Neural progenitor cell (in vitro differentiated cells): ENCODE measurements at places on chromosomes 7 and 10.

DNA sequence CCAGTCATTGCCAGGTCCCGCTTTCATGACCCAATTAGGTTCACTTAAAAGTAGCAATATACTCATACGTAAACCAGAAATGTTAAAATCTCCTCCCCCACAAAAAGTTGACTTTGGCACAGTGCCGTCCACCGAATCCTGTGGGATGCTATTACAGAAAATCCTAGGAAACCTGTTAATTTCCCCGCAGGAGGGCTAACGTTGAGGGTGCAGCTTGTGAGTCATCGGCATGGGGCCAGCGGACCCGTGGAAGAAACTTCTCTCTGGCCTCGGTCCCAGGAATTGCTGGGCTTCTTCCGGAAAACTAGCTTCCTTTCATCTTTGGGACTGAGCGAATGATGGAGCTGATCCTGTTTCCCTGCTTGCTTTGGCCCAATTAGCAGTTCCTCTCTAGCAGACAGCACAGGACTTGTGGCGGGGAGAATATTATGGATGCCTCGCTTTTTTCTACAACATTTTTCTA, 13.5 kb downstream of the CRYGN start:
- no peak overlapping the region for H3K27ac ChIP-seq
- no peaks in the 10 kb centered on the region for H3K36me3 ChIP-seq
- peaks cover 30% of the 10 kb centered on the region for H3K4me1 ChIP-seq
- DNase-seq: no peak

GRCh38 chr7:77991656-77992055, 193.1 kb downstream of the PHTF2 start:
- no peaks in the 10 kb centered on the region for H3K4me1 ChIP-seq
- no peak overlapping the region for H3K27ac ChIP-seq
- H3K27me3 ChIP-seq: no peaks in the 10 kb centered on the region
- no peak for DNase-seq
- no peaks in the 10 kb centered on the region for H3K36me3 ChIP-seq

DNA sequence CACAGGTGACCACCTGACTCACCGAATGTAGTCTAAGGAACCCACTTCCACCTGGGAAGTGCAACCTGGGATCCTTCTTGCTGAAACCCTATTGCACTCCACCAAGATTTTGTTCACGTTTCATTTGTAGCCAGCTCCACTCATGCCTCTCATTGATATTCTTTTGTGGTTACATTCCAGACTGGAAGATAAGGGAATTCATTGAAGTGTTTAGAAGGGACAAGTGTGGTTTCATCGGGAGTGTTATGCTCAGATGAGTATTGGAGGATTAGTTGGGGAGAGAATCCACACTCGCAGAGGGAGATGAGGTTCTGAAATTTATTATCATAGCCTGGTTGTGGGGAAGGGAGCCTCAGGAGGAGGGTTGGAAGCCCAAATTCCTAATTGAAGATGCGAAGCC, 320.4 kb downstream of the KCNMA1 start:
- H3K27ac ChIP-seq: no peak overlapping the region
- DNase-seq: no peak
- H3K36me3 ChIP-seq: no peaks in the 10 kb centered on the region
- H3K4me1 ChIP-seq: peaks cover 24% of the 10 kb centered on the region
- no peaks in the 10 kb centered on the region for H3K27me3 ChIP-seq

DNA sequence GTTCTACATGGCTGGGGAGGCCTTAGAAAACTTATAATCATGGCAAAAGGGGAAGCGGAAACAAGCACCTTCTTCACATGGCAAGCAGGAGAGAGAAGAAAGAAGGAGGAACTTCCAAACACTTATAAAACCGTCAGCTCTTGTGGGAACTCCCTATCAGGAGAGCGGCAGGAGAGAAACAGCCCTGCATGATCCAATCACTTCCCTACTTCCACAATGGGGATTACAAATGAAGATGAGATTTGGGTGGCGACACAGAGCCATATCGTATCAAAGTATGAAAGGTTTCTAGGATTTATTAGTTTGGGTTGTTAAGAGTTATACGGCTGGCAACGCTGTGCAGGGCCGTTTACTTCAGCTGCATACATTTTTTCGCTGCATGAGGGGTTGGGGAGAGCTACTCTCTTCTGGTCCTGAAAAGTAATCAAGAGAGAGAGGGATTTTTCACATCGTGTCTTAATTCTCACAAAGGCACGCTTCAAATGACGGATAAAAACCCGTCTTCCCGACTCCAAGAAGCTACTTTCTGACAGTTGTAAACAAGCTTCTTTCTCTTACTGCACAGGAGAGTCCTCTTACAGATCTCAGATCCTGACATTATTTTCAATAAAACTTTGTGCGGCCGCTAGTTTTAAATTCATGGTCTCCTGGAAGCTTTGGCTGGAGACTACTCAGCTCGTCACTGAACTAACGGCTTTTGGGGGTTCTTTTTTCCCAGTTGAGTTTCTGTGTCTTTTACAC, 751 bp upstream of the GTPBP10 start:
- peak; percentile 44 for DNase-seq
- H3K36me3 ChIP-seq: no peaks in the 10 kb centered on the region
- H3K27ac ChIP-seq: no peak overlapping the region
- H3K4me3 ChIP-seq: peak overlapping the region; percentile 77

- H3K36me3 ChIP-seq: peaks cover 13% of the 10 kb centered on the region
- H3K4me1 ChIP-seq: peaks cover 19% of the 10 kb centered on the region
- H3K27me3 ChIP-seq: no peaks in the 10 kb centered on the region
Observed at GRCh38 chr10:73247509-73248258, 629 bp upstream of the DNAJC9 start.

DNA sequence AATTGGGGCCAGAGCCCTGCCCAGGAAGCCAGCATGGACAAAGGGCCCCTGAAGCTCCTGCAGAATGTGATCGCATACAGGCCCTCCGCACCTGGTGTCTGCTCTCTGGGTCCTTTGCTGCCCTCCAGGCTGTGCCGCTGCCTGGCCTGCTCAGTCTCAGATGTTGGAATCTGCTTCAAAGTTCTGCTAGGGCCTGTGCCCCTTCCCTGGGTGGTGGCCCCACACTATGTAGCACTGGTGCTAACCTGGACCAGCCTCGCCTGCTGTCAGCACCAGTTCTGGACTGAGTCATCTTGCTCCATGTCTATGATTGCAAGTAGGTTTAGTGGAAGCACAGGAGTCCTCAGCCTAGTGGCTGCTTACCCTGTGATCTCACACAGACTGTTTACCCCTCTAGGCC, 6.3 kb downstream of the MAT1A start:
- H3K27ac ChIP-seq: no peak overlapping the region
- H3K4me3 ChIP-seq: no peak overlapping the region
- no peaks in the 10 kb centered on the region for H3K4me1 ChIP-seq
- no peaks in the 10 kb centered on the region for H3K36me3 ChIP-seq
- DNase-seq: no peak
- H3K27me3 ChIP-seq: no peaks in the 10 kb centered on the region

DNA sequence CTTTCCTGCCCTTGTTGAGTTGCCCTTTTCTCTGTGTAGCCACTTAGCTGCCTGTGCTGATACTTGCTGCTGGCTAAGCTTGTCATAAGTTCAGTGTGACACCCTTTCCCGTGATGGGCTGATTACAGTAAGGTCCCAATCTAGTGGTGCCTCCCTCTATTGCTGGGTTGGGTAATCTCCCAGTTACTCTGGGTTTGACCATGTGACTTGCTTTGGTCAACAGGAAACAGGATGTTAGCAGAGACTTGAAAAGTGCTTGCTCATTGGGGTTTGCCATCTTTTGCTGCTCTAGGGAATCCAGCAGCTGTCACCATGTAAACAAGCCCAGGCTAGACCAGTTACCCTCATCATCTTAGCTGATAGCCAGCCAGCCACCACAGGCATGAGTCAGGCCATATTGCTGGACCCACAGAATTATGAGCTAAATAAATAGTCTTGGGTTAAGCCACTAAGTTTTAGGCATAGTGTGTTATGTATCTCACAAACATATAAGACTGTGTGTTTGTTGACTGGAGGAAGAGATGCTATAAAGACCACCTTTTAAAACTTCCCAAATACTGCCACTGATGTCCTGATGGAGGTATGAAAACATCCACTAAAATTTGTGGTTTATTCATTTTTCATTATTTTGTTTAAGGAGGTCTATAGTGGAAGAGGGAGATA, 4.0 kb upstream of the LEP start:
- no peaks in the 10 kb centered on the region for H3K27me3 ChIP-seq
- H3K4me3 ChIP-seq: no peak overlapping the region
- H3K4me1 ChIP-seq: peaks cover 12% of the 10 kb centered on the region
- no peak for DNase-seq
- no peak overlapping the region for H3K27ac ChIP-seq

DNA sequence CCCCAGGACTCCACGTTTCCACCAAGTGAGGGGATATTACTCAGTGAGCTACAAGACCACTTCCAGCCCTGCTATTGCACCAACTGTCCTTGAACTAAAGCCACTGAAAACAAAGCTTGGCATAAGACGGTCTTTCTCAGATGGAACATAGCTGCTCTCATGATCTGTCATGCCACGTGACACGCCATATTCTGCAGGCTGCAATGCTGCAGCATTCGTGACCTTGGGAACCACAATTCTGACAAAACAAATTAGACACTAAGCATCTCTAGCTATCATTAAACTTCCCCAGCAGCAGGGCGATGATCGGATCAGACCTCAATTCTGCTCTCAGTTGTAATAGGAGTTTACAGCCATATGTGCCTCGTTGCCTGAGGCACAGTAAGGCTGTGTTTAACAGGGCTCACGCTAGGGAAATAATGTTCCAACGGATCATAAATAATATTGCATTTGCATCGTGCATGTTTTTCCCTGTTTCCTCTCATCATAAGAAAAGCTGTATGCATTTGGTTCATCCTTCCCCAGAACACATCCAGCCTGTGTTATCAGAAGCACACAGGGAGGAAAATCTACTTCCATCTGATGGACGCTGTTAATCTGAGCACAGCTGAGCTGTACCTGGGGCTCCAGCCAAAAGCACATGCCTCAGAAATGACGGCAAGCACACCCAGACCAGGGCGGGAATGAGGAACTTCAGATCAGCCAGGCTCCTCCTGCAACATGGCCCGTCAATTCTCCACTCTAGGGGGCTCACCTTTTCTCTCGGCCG, 38.6 kb upstream of the CNPY1 start:
- H3K27me3 ChIP-seq: peaks cover 4% of the 10 kb centered on the region
- no peak overlapping the region for H3K4me3 ChIP-seq
- no peak overlapping the region for H3K27ac ChIP-seq
- H3K36me3 ChIP-seq: no peaks in the 10 kb centered on the region
- DNase-seq: no peak
- H3K4me1 ChIP-seq: no peaks in the 10 kb centered on the region

DNA sequence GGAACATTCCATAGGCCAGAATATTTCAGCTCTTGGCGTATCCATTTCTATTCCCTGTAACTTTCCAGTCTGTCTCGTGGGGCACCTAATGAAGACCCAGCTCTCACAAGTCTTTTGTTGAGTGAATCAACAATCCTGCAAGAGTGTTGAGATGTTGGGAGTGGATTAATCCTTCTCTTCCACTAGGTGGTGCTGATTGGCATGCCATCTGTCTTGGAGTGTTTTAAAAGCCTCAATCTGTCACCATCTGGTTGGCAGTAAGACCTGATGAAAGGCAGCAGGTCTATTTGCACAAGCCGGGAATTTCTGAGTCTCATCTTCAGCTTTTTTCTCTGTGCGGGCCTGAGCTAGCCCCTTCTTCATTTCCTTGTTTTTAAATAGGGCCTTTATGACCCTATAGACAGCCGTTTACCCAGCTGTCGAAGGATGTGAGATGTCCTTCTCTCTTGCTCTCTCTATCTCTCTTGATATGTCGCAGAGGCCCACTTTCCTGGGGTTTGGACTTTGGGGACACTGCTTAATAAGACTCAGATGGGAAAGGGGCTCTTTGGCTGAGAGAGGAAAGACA, 180.5 kb downstream of the ZNF365 start:
- no peak overlapping the region for H3K4me3 ChIP-seq
- no peaks in the 10 kb centered on the region for H3K27me3 ChIP-seq
- no peak overlapping the region for H3K27ac ChIP-seq
- no peaks in the 10 kb centered on the region for H3K36me3 ChIP-seq

DNA sequence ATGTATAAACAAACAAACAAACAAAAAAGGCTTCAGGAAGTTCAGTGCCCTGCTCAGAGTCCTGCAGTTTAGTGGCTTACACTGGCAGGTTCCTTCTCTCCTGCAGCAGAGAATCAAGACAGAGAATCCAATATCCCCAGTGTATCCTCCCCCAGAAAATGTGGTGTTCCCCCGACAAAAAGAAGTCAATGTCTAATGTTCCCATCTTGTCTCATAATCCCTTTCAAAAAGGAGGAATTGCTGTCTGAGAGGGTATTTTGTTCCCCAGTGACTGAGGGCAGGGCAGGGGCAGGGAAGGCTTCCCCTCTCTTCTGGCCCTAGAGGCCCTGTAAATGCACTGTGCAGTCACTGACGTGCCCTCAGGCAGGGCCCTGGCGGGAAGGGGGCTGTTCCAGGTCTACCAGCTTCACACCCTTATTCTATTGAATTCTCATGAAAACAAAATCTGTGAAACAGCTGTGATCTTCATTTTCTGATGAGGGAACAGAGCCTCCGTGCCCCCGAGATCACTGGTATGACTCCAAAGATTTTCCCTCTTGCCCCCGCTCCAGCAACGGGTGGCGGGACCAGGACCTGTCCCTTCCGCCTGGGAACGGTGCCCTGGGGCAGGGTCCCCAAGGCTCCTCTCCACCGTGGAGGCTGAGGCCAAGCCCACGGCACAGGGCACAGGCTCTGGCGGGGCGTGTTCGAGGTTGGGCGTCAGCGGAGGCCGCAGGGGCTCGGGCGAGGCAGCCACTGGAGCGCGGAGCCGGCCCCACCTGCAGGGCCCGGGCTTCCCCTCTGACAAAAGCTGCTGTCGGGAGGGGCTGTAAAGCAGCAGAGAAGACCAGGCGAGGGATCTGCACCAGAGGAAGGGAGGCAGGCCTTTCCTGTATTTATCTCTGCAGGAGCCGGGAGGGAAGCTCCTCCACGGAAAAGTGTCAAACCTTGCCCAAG, 13.4 kb upstream of the WDFY4 start:
- H3K27ac ChIP-seq: no peak overlapping the region
- H3K36me3 ChIP-seq: no peaks in the 10 kb centered on the region
- H3K4me3 ChIP-seq: peak overlapping the region; percentile 38
- H3K27me3 ChIP-seq: no peaks in the 10 kb centered on the region
- peak; percentile 81 for DNase-seq

GRCh38 chr10:125985557-125986240, 89.3 kb downstream of the FANK1 start:
- H3K4me1 ChIP-seq: peaks cover 15% of the 10 kb centered on the region
- no peak for DNase-seq
- H3K27ac ChIP-seq: no peak overlapping the region
- no peaks in the 10 kb centered on the region for H3K36me3 ChIP-seq
- H3K27me3 ChIP-seq: no peaks in the 10 kb centered on the region
- H3K4me3 ChIP-seq: no peak overlapping the region

GRCh38 chr7:134783294-134784069, 4.0 kb downstream of the CALD1 start:
- no peaks in the 10 kb centered on the region for H3K36me3 ChIP-seq
- DNase-seq: no peak
- peaks cover 15% of the 10 kb centered on the region for H3K4me1 ChIP-seq
- H3K27me3 ChIP-seq: no peaks in the 10 kb centered on the region
- no peak overlapping the region for H3K27ac ChIP-seq

GRCh38 chr10:72470666-72471065, 115.9 kb upstream of the DNAJB12 start:
- H3K4me3 ChIP-seq: no peak overlapping the region
- H3K4me1 ChIP-seq: no peaks in the 10 kb centered on the region
- H3K36me3 ChIP-seq: no peaks in the 10 kb centered on the region
- H3K27me3 ChIP-seq: no peaks in the 10 kb centered on the region
